ENCODE measurements at places on chromosomes 6 and 20. TPM values are rescaled to one million over a fixed set of nuclear protein-coding genes. Genes with fewer than 3 reads are reported as not detected.

GRCh38 chr6:15887491-15888461, 224.9 kb upstream of the DTNBP1 start:
- DNase-seq, result no peak

Gene MC3R
- not detected for total RNA-seq

- no peak for DNase-seq
Measured at GRCh38 chr6:115582386-115582785, 478.3 kb downstream of the FRK start.

GRCh38 chr6:121645100-121645745, 209.8 kb downstream of the GJA1 start:
- no peak for DNase-seq

Gene TRAPPC3L
- total RNA-seq, result not detected

Data from mucosa of gallbladder (tissue), 1 donor.